Lower leg skin (tissue), 4 donors: ENCODE measurements at places on chromosomes 2 and 18. TPM values are rescaled to one million over a fixed set of nuclear protein-coding genes. Genes with fewer than 3 reads are reported as not detected.

- no peak for DNase-seq
Observed at GRCh38 chr2:164044622-164045021, 308.8 kb upstream of the FIGN start.

GRCh38 chr2:186884587-186884986, 35.6 kb upstream of the ZSWIM2 start:
- no peak for DNase-seq

DNA sequence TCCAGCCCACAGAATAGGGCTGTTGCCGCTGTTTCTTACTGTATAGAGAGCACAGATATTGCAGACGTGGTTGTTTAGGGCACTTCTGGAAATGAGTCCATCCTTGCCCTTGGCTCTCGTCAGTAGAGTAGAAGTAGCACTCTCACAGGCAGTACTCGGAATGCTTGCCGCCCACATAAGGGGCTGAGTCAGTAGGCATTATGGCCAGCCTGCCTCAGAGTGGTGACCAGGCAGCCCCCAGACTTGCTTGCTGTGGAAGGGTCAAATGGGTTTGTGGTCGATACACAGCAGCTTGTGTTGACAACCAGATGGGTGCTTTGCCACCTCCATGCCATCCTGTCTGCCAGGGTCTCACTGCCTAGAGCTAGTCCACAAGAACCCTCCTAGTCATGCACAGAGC, 38.7 kb downstream of the PLEKHB2 start:
- DNase-seq, result no peak

RAB6C gene
- total RNA-seq, result not detected

- no peak for DNase-seq
Observed at GRCh38 chr2:235723371-235723770, 229.5 kb downstream of the AGAP1 start.

GRCh38 chr2:28150994-28151393, 241.7 kb upstream of the FOSL2 start:
- DNase-seq, result no peak

TUBB8B gene
- total RNA-seq, result not detected

DNA sequence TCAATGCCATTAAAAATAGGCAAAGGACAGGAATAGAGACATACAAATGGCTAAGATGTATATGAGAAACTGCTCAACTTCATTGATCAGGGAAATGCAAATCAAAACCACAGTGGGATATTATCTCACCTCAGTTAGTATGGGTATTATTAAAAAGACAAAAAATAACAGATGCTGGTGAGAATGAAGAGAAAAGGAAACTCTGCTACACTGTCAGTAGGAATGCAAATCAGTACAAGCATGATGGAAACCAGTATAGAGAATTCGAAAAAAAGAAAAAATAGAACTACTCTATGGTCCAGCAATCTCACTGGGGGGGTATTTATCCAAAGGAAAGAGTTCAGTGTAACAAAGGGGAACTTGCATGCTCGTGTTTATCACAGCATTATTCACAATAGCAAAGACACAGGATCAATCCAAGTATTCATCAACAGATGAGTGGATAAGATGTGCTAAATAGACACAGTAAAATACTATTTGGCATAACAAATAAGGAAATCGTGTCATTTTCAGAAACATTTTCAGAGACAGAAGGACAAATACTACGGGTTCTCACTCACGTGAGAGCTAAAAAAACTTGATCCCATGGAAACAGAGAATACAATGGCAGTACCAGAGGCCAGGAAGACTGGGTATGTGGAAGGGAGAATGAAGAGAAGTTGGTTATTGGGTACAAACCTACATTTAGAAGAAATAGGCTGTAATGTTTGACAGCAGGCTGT, 60.6 kb downstream of the CCDC74A start:
- no peak for DNase-seq

UGT1A4 gene
- total RNA-seq, result 2.3 TPM
